ENCODE measurements at places on chromosomes 5 and 9. TPM values are rescaled to one million over a fixed set of nuclear protein-coding genes. Genes with fewer than 3 reads are reported as not detected.

- DNase-seq, result no peak
These were observed 7.5 kb upstream of the PRLR start for GRCh38 chr5:35237580-35238376.

- no peak for DNase-seq
These were observed 3.2 kb downstream of the HNRNPH1 start for GRCh38 chr5:179620293-179620692.

- no peak for DNase-seq
These were observed 2.8 kb downstream of the SLC25A25 start for GRCh38 chr9:128070874-128071273.

DNA sequence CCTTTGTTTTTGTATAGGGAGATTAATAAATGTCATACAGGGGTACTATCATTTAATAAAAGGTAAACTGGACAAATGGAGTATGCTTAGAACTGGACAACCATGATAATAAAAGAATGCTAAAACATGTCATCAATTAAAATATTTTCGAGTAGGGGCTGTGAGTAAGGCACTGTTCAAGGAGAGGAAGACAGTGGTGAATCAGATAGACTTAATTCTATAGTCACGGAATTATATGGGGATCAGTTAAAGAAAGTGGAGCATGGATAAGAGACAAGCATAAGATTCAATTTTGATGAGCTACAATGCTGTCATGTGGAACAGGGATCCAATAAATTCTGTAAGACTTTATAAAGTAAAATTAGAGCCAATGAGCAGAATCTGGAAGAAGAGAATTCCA, 104.5 kb downstream of the HMHB1 start:
- DNase-seq, result no peak

DNA sequence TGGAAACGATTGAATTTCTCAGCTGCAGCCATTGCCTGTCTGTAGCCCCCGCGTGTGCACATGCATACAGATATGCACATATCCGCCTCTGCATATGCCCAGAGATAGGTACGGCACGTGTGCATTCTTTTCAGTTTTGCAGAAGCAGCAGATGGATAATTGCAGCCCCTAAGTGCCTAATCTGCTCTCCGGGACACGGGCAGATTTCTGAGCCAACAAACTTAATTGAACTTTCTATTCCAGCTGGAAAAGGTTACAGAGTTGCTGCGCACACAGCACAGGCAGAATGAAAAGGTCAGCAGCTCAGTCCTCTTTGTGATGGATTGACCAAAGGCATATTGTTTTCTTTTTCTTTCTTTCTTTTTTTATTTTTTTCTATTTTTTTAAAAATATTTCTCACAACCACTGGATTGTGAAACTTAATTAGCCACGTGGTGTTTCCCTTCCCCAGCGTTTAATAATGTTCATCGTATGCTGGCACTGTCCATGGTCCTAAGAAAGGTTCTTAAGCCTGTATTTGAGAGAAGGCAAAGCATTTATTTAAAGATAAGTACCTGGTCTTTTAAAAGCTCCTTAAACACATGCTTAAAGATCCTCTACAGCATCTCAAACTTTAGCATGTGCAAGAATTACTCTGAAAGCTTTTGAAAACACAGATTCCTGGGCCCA, 270.2 kb upstream of the BRINP1 start:
- no peak for DNase-seq

Gene ANKRD31
- total RNA-seq, result 0.13 TPM

DNA sequence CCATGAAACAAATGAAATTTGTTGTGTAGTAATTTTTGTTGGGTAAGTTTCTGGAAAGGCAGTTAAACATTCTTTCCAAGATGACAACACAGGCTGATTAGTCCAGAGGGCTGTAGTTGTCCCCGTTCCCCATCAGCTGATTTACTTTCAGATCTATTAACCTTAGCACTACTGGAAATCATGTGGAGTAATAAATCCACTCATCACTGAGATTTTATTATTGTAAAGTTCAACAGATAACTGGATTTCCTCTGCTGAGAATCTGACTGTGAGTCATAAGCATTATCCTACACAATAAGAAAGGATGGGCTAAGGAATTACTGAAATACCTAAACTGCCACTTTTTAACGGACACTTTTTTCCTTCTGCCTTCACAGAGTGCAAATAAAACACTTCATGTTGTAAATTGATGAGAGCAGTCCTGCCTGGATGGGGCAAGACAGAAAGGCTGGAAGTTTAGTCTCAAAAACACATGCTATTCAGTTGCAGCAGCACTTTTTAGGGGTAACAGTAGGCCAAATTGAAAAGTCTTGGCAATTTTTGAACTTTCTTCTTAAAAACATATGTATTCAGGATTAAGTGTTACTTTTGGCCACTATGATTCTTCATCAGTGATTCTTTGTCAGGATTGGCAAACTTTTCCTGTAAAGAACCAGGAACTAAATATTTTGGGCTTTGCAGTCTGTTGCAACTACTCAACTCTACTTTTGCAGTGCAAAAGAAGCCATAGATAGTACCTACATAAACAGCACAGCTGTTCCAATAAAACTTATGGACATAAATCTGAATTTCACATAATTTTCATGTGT, 7.0 kb downstream of the STOM start:
- DNase-seq, result no peak

GRCh38 chr9:121213136-121213806, 11.6 kb upstream of the RAB14 start:
- DNase-seq, result peak; percentile 96

GRCh38 chr5:33688066-33688465, 203.7 kb downstream of the ADAMTS12 start:
- DNase-seq, result no peak

- no peak for DNase-seq
These were observed 54.8 kb upstream of the FBXL17 start for GRCh38 chr5:108436696-108437095.

Gene LCN12
- 1.4 TPM for total RNA-seq

- no peak for DNase-seq
These were observed 47.5 kb downstream of the UBE2QL1 start for GRCh38 chr5:6496207-6496584.

DNA sequence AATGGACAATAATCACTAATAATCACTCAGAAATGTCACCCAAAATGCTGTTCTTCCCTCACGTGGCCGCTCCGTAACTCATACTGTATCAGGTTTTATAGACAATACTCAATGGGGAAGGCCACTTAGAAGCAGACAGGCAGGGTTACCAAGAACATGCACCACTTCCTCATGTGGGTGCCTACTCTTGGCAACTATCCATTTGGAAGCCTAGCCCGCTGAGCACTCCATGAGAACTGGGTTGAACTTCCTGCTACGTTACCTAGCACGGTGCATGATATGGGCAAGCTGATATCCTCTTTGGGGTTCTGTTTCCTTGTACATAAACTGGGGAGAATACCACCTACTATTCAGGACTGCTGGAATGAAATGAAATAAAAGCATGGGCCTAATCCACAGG, 14.3 kb downstream of the DAP start:
- DNase-seq, result no peak

GRCh38 chr5:68436686-68437520, 221.3 kb downstream of the PIK3R1 start:
- DNase-seq, result no peak

Gene TMEFF1
- total RNA-seq, result 9.1 TPM

Gene NOTCH1
- 44.9 TPM for total RNA-seq

Gene MED10
- total RNA-seq, result 28.2 TPM

Gene SARDH
- total RNA-seq, result 0.21 TPM

- DNase-seq, result no peak
These were observed 49.6 kb upstream of the LMX1B start for GRCh38 chr9:126564128-126564527.

GRCh38 chr5:159581502-159582249, 251.4 kb upstream of the IL12B start:
- DNase-seq, result no peak

DNA sequence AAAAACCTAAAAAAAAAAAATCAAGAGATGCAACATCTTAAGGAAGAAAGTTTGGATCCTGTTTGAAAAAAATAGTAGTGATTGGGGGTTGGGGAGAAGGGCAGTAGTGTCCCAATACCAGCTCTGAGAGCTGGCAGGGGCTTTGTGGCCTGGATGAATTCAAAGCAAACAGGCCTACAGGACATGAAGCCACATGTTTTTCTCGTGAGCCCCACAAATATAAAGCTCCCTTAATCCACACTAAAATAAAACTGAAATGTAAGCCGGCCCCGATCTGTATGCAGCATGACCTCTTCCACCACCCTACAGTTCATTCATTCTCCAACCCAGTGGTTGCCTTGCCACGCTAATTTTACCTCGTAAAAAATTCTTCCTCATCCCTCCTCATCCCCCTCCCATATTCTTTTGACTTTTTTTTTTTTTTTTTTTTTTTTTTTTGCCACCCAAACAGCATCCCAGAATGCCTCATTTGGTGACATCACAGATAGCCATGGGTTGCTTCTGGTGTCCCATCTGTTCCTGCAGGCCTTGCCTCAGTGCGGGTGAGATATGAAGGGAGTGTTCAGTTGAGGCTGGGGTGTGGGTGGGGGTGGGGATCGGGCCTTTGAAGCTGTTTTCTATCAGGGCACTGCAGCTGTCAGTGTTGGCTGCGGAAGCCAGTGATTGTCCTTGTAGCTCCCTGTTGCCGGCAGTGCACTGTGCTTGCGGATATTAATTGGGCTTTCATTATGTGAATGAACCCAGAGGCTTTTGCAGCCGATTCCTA, 81.6 kb upstream of the NFIB start:
- no peak for DNase-seq

- no peak for DNase-seq
These were observed 17.8 kb downstream of the SLC38A9 start for GRCh38 chr5:55694152-55694830.

- no peak for DNase-seq
These were observed 24.6 kb downstream of the ZNF454 start for GRCh38 chr5:178965465-178966055.

Gene SMIM33
- total RNA-seq, result not detected

Gene CD180
- not detected for total RNA-seq

Gene PCYOX1L
- 7.7 TPM for total RNA-seq

Gene IL5
- total RNA-seq, result not detected

- no peak for DNase-seq
These were observed 15.5 kb downstream of the IFT74 start for GRCh38 chr9:26971721-26972120.

Gene NEURL1B
- 1.5 TPM for total RNA-seq

Gene GRM6
- not detected for total RNA-seq

GRCh38 chr9:93031629-93032430, 26.7 kb upstream of the SUSD3 start:
- DNase-seq, result no peak

GRCh38 chr9:19379697-19380046, 364 bp downstream of the RPS6 start:
- DNase-seq, result no peak

Gene SHOC1
- not detected for total RNA-seq

Gene MCC
- 14.0 TPM for total RNA-seq

DNA sequence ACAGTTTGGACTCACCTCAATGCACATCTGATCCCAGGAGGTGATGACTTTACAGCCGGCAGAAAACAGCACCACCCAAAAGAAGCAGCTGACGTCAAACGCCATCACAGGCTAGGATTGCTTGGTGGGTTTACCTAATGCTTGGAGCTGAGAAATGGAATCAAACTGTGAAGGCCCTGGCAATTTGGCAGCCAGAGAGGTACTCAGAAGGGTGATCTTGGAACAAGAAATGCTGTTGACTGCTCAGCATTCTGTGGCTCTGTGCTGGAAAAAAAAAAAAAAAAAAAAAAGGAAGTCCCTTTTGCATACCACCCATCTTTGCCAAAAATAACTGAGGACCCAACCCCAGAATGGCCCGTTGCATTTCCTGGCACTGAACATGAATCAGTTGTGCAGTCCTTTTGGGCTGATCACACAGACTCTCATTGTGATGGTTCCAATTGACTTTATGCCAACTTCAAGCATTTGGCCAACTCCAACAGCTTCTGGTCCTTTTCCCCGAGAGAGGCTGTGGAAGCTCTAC, at the start of gene CD180:
Gene CD180, minus strand, starts transcription at position 263 of the 523 bp plus-strand sequence. Its CDS starts 158 bp downstream, at position 105.
- DNase-seq, result no peak

Gene WWC1
- 3.6 TPM for total RNA-seq

GRCh38 chr9:118023644-118024043, 319.4 kb downstream of the TLR4 start:
- no peak for DNase-seq

Gene PAPPA
- total RNA-seq, result 214 TPM

Gene KCNV2
- not detected for total RNA-seq

Gene IFNA13
- not detected for total RNA-seq

DNA sequence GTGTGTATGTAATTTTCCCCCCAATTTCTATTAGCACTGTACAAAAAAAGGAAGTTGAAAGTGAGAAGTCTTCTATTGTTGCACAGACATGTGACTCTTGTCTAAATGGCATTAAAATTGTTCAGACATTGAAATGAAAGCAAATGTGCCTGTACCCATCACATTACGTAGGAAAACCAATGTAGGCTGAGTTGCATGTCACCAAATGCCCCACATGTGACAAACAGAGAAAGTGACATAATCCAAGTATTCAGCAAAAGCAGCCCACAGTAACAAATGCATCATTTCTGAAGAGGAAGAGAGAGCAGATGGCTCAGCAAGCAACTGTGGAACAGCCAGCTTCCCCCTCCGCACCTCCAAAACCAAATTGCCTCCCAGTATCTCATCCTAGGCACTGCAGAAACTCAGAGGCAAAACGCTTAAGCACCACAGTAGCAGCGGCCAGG, 161.5 kb upstream of the NR4A3 start:
- no peak for DNase-seq

DNA sequence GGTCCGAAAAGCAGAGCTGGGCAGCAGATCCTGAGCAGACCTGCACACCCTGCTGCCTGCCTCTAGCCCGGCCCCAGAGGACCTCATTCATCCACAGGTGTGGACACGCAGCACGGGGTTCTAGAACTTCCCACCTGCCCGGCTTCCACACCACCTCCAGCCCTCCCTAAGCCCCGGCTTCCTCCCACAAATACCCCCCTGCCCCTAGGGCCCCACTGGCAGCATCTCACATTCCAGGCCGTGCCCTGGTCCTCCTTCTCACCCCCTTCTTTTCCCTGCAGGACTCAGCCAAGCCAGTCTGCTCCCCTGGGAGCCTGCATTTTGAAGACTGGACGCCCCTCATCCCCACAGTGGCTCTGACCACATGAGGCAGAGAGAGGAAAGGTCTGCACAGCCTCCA, 138.9 kb downstream of the ADAMTS2 start:
- no peak for DNase-seq

Gene CATSPER3
- total RNA-seq, result not detected

DNA sequence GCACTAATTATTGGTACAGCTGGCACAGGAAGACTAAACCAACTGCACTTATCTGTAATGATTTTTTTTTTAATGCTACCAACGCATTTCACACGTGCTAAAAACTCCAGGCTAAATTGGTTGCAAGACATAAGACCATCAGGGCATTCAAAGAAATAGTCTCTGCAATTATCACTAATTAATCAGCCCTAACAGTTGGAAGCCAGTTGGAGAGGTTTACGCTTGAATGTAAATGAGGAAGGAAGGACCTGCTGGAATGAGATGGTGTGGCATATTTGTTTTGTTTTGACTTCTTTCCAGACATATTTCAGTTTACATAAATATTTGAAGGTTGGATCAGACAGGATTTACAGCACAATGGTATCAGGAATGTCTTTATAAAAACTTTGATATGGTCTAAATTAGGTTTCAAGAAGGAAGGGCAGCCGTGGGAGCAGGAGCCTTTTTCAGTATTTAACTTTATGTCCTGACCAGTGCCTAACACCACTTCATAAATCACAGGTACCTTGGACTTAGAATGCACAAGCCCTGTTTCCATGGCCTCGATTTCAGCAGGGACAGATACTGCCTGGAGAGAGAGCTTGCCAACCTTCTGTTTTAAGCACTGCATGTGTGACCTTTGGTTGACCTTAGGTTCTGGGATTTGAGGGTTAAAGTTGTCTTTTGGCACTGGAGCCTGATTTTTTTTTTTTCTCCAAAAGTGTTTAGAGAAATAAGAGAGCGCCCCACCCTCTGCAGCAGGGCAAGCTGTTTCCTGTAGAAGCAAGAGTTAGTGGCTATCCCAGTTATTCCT, 199.8 kb upstream of the MAP3K1 start:
- DNase-seq, result no peak

Data from osteocyte (in vitro differentiated cells).